Non-pigmented ciliary epithelial cell (primary cell): ENCODE measurements at places on chromosomes 12 and 14.

DNA sequence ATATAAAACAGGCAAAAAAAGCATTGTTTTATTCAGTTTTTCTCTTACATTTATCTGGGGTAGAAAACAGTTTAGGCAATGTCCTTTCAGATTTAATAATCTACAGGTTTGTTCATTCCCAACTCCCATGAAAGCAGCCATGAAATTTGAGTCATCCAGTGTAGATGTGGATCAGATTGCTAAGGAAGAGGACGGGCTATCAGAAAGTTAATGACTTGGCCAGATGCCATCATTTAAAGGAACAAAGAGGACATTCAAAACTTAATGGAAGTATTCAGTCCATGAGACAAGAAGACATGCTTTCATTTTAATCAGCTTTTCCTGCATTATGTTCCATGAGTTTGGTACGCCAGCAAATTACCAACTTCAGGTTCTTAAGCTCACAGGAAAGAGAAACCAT lies 31.1 kb upstream of the POC1B start:
- DNase-seq: no peak

GRCh38 chr14:30719137-30719536 lies 97.0 kb downstream of the SCFD1 start:
- DNase-seq: no peak

DNA sequence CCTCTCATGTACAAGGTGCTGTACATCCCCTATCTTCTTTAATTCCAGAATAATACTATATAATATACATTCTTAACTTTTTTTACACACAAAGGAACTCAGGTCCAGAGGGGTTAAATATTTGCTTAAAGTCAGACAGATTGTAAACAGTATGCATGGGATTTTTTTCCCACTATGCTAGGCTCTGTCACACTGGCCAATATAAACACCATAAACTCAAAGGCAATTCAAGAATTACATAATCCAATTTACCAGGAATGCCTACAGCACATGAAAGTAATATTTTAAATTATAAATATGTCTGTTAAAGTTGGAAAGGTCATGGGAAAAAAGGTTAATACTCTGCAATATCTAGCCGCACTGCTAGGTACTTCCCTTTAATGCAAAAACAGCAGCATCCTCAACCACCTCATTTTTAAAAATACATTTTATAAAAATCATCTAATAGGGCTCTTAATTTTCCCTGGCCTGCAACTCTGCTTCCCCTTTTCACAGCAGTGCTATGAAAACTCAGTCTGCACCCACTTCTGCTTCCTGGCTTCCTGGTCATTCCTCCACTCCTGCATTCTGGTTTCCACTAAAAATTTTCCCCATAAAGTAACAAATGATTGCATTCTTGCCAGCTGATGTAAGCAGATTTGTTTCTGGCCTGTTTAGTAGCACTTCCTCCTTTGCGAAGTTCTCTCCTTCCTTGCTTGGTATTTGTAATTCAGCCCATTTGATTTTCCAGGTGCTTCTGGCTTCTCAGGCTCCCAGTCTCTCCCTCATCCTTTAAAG lies 128.1 kb downstream of the ITPR2 start:
- DNase-seq: no peak

GRCh38 chr14:49594347-49595091 lies 4.2 kb upstream of the LRR1 start:
- peak; percentile 75 for DNase-seq

- no peak for DNase-seq
These were observed 16.6 kb downstream of the TFCP2 start for GRCh38 chr12:51156245-51156765.

GRCh38 chr14:80385336-80385735 lies 174.0 kb upstream of the DIO2 start:
- DNase-seq: no peak

DNA sequence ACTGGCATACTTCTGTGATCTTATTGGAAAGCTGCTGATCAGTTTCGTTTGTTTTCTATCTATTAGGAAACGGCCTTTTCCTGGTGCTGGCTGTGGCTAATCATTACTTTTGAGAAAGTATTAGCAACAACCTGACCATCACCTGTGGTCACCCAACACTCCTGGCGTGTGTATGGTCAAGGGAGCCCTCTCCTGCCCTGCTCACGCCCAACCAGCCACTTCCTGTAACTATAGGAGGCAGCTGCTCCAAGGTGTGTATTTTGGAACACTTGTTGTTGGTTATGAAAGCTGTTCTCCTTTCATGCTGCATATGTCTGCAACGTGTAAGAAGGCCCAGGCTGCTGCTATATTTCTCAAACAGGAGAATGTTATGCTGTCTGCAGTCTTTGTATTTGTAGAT lies 1582.8 kb downstream of the AACS start:
- DNase-seq: no peak

GRCh38 chr12:75526655-75527511 lies 15.5 kb upstream of the KRR1 start:
- no peak for DNase-seq
